ENCODE measurements at places on chromosomes 7 and 10.

DNA sequence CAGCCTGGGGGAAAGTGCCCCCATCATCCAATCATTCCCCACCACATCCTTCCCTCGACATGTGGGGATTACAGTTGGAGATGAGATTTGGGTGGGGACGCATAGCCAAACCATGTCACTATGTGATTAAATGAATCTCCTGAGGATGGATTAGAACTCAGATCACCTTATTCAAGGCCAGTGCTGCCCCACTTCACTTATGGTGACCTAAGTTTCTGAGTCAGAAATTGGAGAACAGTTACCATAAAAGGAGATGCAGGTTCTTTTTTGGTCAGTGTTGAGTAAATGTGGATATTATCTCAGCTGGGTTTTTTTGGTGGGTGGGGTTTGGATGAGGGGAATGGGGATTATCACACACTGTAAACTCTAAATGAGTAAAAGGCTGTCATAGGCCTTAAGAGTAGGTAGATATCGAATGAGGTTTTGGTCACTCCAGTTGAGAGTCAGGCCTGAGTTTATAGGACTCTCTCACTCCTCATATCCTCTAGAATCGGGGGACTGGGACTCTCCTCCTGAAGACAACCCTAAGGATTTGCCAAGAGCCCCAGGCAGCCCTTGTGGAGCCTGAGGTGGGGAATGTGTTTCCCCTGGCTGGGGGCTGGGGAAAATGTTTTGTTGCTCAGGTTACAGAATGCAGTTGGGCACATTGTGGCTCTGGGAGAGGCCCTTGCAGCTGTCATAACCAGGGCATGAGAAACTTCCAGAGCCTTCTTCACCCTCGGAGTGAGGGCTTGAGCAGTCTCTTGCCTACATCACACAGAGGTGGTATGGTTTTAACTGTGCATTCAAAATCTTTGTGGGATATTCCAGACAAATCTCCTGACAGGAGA, 213.0 kb downstream of the BAMBI start:
- no peak for DNase-seq

- DNase-seq = no peak
Observed at GRCh38 chr7:13745530-13745929, 243.9 kb downstream of the ETV1 start.

DNA sequence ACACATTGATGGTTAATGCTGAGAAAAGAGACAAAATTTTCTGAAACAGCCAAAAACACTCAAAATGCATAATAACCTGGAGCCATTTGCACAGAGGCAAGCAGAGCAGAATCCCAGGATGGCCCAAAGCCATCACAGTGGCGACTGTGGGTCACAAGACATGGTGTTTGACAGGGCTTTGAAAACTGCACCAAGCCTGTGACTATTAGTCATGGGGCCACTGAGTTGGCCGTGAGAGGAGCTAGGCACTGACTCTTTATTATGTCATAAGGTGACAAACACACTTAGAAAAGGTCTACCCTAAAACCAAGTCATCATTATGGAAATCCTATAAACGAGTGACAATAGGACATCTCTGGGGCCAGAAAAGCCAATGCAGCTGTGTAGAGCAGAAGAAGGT, 23.9 kb downstream of the DRGX start:
- DNase-seq = no peak

DNA sequence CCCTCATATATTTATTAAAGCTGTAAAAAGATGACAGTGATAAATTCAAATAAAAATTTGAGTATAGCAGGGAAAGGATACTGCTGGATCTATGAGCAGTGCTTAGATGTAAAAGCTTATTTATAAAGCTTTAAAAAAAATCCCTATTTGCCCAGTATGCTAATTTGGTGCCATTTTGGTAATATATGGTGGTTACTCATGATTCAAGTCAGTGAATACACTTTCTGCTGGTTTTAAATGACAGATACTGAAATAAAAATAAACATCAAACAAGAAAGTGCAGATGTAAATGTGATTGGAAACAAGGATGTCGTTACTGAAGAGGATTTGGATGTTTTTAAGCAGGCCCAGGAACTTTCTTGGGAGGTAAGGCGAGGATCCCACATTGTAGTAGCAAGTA, 134.4 kb upstream of the SAMD8 start:
- no peak for DNase-seq

- DNase-seq = no peak
Observed at GRCh38 chr7:2638224-2638991, 6.6 kb downstream of the TTYH3 start.

- no peak for DNase-seq
Observed at GRCh38 chr10:3526727-3527501, 258.1 kb downstream of the KLF6 start.

- no peak for DNase-seq
Observed at GRCh38 chr10:12812571-12812970, 188.9 kb downstream of the CCDC3 start.

DNA sequence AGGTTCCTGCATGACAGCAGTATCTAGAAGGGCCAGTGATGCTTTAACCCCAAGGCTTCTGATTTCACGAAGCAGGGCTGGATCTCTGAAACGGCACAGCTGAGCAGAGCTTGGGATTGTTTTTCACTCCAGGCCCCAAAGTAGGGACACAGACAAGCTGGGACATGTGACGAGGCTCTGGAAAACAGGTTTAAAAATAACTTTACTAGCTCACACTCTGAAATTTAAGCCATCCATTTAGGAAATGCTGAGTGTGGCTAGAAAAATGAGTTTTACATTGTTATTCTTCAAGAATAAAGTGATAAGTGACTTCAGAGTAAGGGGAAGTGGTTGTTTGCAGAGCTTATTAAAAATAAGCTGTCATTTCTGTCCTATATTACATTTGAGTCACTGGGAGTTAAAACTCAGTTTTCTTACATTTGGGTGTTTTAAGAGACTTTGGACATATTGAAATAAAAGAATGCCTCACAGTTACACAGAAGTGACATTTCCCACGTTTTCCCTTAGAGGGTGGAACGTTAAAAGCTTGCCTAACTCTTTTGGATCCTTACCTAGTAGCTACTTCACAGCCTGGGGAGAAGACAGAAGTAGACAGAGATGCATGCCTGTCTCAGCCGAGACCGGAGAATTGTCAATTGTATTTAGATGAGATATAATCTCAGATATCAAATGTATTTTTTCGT, 107.8 kb downstream of the GALNT17 start:
- no peak for DNase-seq

- no peak for DNase-seq
Observed at GRCh38 chr10:74642901-74643595, 183.4 kb upstream of the KAT6B start.

- DNase-seq = no peak
Observed at GRCh38 chr7:147878912-147879661, 711.5 kb upstream of the C7orf33 start.

- no peak for DNase-seq
Observed at GRCh38 chr10:74293686-74294371, 142.8 kb downstream of the ADK start.

DNA sequence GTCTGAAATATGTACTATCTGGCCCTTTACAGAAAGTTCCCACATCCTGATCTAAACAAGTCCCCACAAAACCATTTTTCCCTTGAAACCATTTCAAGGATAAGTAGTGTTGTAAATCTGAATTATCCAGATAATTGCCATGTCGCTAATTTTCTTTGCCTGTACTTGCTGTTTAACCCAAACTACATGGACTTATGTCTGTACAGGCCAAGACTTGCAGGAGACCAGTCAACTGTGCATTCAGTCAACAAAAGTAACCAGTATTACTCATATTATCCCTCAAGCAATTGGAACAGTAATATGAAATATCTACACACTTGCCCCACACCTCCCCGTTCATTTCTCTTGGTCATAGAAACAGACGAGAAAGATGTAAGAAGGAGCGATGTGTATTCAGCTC, 347.8 kb upstream of the NFE2L3 start:
- DNase-seq = no peak

DNA sequence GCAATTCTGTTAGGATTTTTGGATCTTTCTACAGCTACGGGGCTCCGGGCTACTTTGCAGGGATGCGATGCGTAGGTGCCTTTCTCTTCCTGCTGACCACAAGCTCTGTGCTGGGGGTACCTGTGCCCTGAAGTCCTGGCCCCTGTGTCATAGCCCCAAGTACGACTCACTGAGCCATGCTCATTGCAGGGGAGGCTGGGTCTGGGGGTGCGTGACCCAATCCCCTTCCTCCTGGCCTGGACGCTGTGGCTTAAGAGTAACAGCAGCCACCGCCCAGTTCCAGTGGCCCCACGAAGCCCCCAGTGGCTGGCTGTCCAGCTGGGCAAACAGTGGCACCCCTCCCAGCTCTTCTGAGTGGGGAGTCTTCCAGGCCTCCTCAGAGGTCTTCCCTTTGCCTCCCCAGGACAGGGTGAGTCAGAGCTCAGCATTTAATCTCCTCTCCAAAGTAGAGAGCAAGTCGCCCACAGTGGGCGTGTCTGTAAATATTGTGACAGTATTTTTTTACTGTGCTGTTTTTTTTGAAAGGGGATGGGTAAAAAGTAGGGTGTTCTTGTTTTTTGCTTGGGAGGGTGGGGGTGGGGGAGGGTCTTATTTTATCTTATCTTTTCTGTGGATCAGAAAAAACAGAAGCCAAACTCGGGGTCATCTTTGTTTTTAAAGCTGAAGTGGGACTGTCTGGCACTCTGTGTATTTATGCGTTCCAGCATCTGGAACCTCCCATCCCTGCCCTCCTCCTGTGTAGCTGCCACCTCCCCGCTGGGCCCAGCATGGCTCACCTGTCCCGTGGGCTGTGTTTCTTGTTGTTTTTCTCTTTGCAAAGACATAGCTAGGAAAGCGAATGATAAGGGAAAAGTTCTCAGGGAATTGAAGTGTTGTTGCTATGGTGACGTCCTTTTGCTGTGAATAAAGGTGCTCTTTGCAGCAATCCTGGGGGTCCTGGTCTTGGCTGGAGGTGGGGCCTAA, 8.2 kb downstream of the LFNG start:
- no peak for DNase-seq

DNA sequence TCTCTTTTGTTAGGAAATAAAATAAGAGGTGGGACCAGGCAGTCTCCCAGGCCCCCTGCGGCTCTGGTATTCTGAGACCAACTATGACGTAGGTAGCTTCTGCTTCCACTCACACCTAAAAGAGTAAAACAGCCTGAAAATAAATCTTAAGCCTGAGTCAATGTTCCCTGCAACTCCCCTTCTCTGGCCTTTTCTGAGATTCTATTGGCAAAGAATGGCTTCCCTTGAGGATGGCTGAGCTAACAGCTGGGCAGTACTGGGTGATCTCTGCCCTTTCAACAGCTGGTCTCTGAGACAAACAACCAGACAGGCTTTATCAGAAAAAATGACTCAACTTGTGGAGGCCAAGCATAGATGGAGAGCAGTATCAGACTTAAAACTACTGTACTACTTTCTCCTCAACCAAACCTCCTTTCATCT, 58.7 kb downstream of the CREB3L2 start:
- no peak for DNase-seq

GRCh38 chr10:70328018-70328417, 44.2 kb upstream of the NPFFR1 start:
- DNase-seq = no peak

DNA sequence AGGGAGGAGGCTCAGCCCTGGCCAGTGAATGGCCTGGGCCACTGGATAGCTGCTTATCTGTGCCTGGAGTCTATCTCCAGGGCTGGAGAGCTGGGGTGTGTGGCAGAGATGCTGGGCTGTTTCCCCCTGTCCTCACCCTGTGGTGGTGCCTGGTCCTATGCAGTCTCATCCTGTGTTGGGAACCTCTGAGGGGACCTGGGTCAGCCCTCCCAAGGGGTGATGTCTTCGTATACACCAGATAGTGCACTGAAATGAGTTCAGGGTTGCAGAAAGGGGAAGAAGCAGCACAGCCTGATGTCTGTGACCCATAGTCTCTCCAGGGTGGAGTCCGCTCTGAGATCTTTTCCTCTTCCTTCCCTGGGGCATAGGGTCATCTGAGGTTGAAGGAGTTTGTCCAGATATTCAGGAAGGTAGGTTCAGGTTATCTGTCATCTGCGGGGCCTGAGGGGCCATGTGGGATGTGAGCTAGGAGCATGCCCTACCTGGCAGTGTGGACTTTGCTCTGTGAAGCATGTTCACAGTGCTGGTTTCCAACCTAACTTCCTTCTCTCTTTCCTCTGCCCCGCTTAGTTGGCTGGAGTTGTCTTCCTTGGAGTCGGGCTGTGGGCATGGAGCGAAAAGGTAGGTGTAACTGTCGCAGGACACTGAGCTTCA, 33.4 kb upstream of the SH2D4B start:
- peak; percentile 70 for DNase-seq

DNA sequence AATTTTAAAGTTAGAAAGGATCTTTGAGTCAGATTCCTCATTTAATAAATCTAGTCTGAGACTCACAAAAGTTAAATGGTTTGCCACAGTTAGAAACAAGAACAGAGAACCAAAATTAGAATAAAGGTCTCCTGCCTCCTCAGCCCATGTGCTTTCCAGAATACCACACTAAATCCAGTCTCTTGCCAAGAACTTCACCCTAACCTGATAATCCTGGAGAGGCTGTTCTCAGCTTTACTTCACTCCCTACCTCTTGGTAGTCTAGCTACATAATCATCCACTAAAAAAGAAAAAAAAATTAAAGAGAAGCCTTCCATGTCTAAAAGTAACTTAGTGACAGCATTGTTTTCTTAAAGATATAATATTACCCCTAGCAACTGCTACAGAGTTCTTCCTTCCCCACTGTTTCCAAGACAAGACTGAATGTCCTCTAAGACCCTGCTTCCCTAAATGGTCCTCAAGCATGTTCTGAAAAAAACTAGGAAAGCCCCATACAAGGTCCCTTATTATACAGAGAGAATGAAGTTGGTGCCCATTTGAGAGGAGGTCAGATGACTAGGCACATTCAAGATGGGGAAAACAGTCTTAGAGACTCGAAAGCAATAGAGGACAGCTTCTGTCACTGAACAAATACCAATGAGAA, 56.8 kb downstream of the ZNF438 start:
- DNase-seq = no peak

DNA sequence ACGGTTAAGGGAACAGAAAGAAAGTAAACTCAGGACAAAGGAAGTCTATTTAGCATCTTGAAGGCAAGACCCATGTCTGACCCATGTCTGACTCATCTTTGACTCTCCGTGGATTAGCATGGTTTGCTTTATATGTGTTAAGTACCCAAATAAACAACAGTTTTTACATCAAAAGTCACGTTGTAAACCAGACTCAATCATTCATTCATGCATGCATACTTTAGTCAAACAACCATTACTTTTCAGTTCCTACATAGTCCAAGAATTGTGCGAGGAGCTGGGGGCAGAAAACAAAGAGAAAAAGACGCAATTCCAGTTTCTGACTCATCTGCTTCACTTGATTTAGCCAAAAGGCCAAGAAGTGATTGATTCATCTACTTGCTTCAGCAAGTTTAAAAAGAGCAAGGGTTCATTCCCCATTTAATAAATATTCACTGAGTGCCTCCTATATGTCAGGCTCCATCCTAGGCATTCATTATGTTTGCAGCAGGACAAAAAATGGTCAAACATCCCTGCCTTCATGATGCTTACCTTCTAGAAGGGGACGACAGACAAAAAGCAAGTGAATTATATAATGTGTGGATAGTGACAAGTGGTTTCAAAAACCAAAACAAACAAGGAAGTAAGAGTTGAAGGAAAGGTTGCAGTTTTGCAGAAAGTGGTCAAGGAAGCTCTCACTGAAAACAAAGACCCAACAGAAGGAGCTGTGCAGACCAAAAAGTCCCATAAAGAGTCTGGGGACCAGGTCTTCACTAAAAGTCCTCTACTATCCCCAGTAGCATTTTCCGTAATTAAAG, 116.2 kb downstream of the FAM107B start:
- DNase-seq = no peak

GRCh38 chr7:129786825-129787563, 165.8 kb downstream of the UBE2H start:
- no peak for DNase-seq
